Activated T-helper 17 cell treated with anti-CD3 and anti-CD28 coated beads, Interleukin-2, amount 50 U/mL, for 72 hours (primary cell): ENCODE measurements at places on chromosomes 16 and 17.
A peak's percentile ranks its signal among the peaks of the same experiment; 100 is the strongest.

- no peak for ATAC-seq
- H3K4me3 ChIP-seq: no peak overlapping the region
- peaks cover 5% of the 10 kb centered on the region for H3K4me1 ChIP-seq
- H3K27ac ChIP-seq: no peak overlapping the region
- peaks cover 17% of the 10 kb centered on the region for H3K36me3 ChIP-seq
Measured at GRCh38 chr17:21528031-21528695, 152.0 kb downstream of the KCNJ12 start.

- no peaks in the 10 kb centered on the region for H3K4me1 ChIP-seq
- no peak for ATAC-seq
- no peak overlapping the region for H3K4me3 ChIP-seq
- no peaks in the 10 kb centered on the region for H3K36me3 ChIP-seq
- no peak overlapping the region for H3K27ac ChIP-seq
- peaks cover 30% of the 10 kb centered on the region for H3K27me3 ChIP-seq
Measured at GRCh38 chr17:74165797-74166365, 37.6 kb upstream of the RPL38 start.

- H3K4me1 ChIP-seq: peaks cover 12% of the 10 kb centered on the region
- H3K36me3 ChIP-seq: peaks cover 34% of the 10 kb centered on the region
- no peak overlapping the region for H3K27ac ChIP-seq
- H3K27me3 ChIP-seq: no peaks in the 10 kb centered on the region
- no peak for ATAC-seq
Measured at GRCh38 chr17:32335687-32336086, 6.3 kb downstream of the C17orf75 start.

- peak overlapping the region; percentile 50 for H3K4me3 ChIP-seq
- ATAC-seq: no peak
- no peaks in the 10 kb centered on the region for H3K27me3 ChIP-seq
- peaks cover 21% of the 10 kb centered on the region for H3K4me1 ChIP-seq
- H3K27ac ChIP-seq: peak overlapping the region; percentile 70
Measured at GRCh38 chr17:47948706-47949196, 7.4 kb downstream of the PNPO start.

DNA sequence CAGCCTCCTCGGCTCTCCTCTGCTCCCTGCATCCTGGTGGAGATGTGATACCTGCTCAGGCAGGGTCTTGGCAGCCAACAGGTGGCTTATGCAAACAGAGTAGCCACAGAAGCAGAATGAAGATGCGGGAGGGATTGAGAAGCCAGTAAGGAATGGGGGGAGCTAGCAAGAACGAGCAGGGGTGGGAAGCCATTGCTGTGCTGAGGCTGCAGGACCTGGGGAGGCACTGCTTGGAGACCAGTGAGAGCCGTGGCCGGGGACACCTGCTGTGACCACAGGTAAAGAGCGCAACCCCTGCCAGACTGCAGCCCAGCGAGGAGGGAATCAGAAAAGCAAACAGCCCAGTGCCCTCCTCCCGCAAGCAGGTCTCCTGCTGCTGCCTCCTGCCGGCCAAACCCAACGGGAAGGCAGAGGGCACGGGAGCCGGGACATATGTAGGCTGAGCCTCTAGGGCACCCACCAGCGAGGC, 14.7 kb downstream of the AIPL1 start:
- no peak overlapping the region for H3K27ac ChIP-seq
- H3K36me3 ChIP-seq: no peaks in the 10 kb centered on the region
- no peak overlapping the region for H3K4me3 ChIP-seq
- H3K27me3 ChIP-seq: peaks cover 14% of the 10 kb centered on the region
- ATAC-seq: no peak

DNA sequence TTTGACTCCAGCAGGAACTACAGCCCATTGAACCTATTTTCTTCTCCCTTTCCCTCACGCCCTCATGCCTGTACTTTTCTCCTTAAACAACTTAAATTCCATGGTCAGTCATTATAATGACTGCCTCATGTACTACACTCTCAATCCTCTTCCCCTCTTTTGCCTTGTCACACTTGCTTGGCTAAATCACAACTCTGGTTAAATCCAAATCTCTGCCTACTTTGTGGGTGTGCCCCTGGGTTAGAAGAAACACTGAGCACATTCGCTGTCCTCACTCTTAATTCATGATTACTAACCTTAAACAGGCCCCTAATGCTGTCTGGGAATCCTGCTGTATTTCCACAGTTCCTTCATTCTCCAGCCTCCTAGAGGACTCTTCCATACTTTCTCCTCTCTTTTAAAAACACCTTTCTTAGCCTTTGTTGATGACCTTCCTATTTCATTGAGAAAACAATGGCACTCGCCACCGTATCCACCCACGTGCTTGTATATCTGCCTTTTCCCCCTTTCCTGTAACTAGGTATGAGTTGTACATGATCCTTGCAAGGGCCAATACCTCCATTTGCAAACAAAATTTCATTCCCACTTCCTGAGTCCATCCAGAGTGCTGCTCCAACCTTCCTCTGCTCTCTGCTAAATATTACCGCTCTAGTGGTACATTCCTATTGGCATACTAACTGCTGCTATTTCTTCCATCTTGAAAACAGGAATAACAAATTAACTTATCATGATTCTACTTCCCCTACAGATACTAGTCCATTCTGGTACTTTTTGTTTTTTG, 28.9 kb downstream of the ZNRF1 start:
- no peak overlapping the region for H3K27ac ChIP-seq
- H3K4me1 ChIP-seq: peaks cover 14% of the 10 kb centered on the region
- H3K27me3 ChIP-seq: no peaks in the 10 kb centered on the region

GRCh38 chr17:64974750-64975317, 55.6 kb upstream of the LRRC37A3 start:
- no peak for ATAC-seq
- peak overlapping the region; percentile 99 for H3K27ac ChIP-seq
- H3K4me1 ChIP-seq: peaks cover 5% of the 10 kb centered on the region
- H3K27me3 ChIP-seq: no peaks in the 10 kb centered on the region

DNA sequence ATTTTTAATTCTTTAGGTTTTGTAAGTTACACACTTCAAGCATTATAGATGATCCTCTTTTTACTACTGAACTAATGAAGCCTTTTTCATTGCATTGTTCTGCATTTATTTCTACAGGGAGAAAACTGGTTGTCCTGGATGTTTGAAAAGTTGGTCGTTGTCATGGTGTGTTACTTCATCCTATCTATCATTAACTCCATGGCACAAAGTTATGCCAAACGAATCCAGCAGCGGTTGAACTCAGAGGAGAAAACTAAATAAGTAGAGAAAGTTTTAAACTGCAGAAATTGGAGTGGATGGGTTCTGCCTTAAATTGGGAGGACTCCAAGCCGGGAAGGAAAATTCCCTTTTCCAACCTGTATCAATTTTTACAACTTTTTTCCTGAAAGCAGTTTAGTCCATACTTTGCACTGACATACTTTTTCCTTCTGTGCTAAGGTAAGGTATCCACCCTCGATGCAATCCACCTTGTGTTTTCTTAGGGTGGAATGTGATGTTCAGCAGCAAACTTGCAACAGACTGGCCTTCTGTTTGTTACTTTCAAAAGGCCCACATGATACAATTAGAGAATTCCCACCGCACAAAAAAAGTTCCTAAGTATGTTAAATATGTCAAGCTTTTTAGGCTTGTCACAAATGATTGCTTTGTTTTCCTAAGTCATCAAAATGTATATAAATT, 53.0 kb downstream of the TUBD1 start:
- H3K4me3 ChIP-seq: peak overlapping the region; percentile 96
- no peak for ATAC-seq
- no peaks in the 10 kb centered on the region for H3K27me3 ChIP-seq
- peaks cover 15% of the 10 kb centered on the region for H3K4me1 ChIP-seq

DNA sequence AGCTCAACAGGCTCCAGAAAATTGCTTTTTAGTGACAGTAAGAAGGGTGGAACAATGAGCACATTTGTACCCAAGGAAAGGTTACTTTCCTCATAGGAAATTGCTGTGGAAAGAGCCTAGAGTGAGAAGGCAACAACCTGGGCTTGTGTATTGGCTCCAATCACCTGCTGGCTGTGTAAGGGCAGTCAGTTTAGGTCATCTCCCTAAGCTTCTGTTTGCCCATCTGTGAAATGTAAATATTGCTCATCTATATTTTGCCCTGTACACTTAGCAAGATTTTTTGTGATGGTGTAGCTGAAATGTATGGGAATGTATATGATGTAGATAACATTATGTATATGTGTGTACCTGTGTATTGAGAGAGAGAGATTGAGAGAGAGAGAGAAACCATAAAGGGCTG, 225.2 kb upstream of the MPHOSPH6 start:
- H3K27me3 ChIP-seq: peaks cover 15% of the 10 kb centered on the region

DNA sequence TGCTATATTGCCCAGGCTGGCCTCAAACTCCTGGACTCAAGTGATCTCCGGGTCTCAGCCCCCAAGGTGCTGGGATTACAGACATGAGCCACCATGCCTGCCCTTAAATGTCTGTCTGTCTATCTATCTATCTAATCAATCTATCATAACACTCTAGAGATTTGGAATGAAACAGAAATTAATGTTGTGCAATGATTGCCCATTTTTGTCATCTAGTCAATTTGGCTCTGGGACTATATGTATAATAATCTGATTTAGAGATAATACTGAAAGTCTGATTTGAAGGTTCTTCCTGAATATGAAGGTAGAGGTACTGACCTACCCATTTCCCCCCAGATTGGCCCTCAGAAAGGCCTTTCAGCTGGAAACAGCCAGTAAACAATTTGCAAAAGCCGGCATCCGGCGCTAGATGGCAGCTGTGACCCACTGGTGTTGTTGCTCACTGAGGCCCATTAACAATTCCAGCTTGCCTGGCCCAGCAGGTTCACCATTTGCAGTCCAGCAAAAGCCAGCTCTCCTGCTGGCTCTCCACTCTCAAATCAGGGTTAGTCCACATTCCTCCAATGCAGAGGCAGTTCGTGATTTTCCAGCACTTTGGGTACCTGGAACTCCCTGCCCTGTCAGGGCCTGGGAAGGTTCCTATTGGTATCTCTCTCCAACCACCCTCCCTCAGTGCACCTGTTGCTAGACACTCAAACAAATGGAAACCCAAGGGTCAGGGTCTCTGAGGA, 22.9 kb upstream of the C16orf87 start:
- H3K27ac ChIP-seq: no peak overlapping the region
- peak; percentile 65 for ATAC-seq
- no peak overlapping the region for H3K4me3 ChIP-seq
- no peaks in the 10 kb centered on the region for H3K4me1 ChIP-seq
- no peaks in the 10 kb centered on the region for H3K27me3 ChIP-seq

GRCh38 chr16:27291722-27292240, 22.0 kb upstream of the IL4R start:
- peaks cover 12% of the 10 kb centered on the region for H3K4me1 ChIP-seq
- ATAC-seq: no peak
- H3K36me3 ChIP-seq: no peaks in the 10 kb centered on the region
- no peak overlapping the region for H3K4me3 ChIP-seq

GRCh38 chr17:80873307-80873951, 118.2 kb upstream of the CHMP6 start:
- peak overlapping the region; percentile 12 for H3K27ac ChIP-seq
- ATAC-seq: no peak
- peak overlapping the region; percentile 41 for H3K4me3 ChIP-seq
- H3K4me1 ChIP-seq: peaks cover 47% of the 10 kb centered on the region

- no peak overlapping the region for H3K4me3 ChIP-seq
- no peaks in the 10 kb centered on the region for H3K4me1 ChIP-seq
- H3K27me3 ChIP-seq: no peaks in the 10 kb centered on the region
- no peak overlapping the region for H3K27ac ChIP-seq
- ATAC-seq: no peak
Measured at GRCh38 chr16:5042574-5043171, 8.9 kb upstream of the NAGPA start.

GRCh38 chr17:72565006-72565405, 444.2 kb downstream of the SOX9 start:
- peaks cover 15% of the 10 kb centered on the region for H3K4me1 ChIP-seq
- no peak for ATAC-seq
- H3K4me3 ChIP-seq: no peak overlapping the region
- H3K36me3 ChIP-seq: no peaks in the 10 kb centered on the region

DNA sequence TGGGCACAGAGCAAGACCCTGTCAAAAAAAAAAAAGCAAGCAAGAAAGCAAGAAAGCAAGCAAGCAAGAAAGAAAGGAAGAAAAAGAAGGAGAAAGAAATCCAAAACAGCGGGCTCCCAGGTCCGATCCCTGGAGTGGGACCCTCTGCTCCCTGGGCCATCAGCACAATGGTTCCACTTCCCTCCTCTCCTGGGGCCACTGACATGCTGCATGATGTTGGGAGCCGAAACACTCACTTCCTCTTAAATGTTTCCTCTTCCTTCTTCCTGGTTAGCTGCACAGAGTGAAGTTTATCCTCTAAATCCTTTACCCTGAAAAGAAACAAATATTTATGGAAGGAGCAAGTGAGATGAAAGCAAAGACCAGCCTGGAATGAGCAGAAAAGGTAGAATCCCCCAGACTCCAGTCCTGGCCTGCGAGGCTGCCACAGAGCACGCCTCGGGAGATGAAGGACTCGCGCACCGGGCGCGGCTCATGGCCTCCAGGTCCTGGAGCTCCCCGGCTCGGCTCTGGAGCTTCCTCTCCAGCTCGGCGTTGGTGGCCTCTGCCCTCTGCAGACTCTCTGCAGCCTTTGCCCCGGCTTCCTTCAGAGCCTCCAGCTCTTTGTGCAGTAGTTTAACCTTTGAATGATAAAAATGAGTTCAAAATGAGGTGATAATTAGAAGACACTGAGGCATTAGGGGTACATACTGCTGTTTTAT, 19.0 kb downstream of the CCDC57 start:
- H3K36me3 ChIP-seq: peaks cover 56% of the 10 kb centered on the region
- ATAC-seq: no peak
- no peak overlapping the region for H3K27ac ChIP-seq
- no peak overlapping the region for H3K4me3 ChIP-seq

- ATAC-seq: no peak
- H3K27me3 ChIP-seq: no peaks in the 10 kb centered on the region
- no peak overlapping the region for H3K4me3 ChIP-seq
Measured at GRCh38 chr17:17059301-17059890, 17.1 kb downstream of the MPRIP start.

GRCh38 chr16:80682421-80683070, 121.9 kb downstream of the CDYL2 start:
- H3K27ac ChIP-seq: no peak overlapping the region
- no peaks in the 10 kb centered on the region for H3K27me3 ChIP-seq
- peaks cover 26% of the 10 kb centered on the region for H3K36me3 ChIP-seq
- H3K4me3 ChIP-seq: no peak overlapping the region
- peaks cover 11% of the 10 kb centered on the region for H3K4me1 ChIP-seq
- no peak for ATAC-seq

DNA sequence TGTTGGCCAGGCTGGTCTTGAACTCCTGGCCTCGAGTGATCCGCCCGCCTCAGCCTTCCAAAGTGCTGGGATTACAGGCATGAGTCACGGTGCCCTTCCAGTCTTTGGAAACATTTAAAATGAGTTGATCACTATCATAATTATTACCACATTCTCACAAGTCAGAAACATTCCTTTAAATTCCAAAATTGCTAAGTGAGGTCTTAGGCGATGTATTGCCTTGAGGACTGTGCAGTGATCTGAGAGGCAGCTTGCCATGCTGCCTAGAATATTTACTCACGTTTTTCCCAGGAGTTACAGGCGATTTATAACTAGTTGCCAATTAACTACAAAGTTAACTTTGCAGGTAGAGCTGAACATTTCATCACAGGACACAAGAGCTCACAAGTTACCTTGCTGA, 5.7 kb upstream of the ATXN1L start:
- H3K27ac ChIP-seq: no peak overlapping the region
- no peak overlapping the region for H3K4me3 ChIP-seq
- no peak for ATAC-seq
- H3K36me3 ChIP-seq: peaks cover 8% of the 10 kb centered on the region
- no peaks in the 10 kb centered on the region for H3K27me3 ChIP-seq
